ENCODE measurements at places on chromosomes 4 and X.

DNA sequence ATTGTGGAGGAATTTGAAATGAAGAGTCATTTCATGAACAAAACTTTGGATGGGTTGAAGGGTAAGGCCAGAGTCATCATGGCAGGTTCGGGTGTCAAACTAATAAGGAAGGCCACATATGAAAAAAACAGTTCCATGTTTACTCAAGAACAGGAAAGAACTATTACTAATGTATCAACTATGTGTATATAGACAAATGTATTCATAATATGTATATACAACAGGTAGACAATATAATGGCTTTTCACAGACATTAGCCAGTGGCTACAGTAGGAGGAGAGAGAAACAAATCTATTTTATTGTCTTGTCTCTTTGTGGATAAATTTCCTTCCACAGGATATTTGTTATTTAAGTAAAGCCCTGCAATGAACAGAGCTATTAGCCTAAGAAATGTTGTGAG lies 101.1 kb downstream of the CBLL2 start:
- ATAC-seq, result no peak

GRCh38 chr4:41177016-41177415 lies 37.3 kb downstream of the APBB2 start:
- ATAC-seq, result peak; percentile 42

DNA sequence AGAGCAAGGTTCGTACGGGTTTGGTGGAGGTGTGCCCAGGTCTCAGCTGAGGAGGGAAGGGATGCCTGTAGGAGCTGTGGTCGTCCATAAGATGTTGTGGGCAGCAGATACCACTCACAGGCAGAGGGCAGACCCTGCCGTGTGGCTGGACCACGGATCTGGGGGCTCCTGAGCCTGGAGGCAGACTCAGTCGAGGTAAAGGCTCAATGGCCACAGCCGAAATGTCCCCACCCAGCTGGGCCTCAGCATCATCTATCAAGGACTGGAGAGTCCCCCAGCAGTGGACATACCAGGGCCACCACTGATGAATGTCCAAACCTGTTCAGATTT lies 98.5 kb downstream of the DHRSX start:
- no peak for ATAC-seq

DNA sequence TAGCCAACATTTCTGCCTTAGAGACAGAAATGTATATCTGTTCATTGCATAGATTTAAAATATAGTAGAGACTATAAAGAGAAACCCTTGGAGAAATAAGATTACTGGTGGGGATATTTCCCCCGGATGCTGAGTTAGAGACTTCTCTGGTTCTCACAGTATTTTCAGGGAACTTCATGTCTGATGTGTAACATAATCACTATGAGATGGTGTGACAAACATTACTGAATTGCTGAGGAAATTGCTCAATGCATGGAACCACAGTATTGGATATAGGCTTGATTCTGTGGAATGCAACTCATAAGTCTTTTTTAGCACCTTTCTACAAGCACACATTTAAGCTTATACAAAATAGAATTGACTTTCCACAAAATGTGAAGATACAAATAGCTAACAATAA lies 152.7 kb downstream of the SOWAHB start:
- no peak for ATAC-seq

GRCh38 chr4:59571805-59572430 lies 1628.2 kb upstream of the ADGRL3 start:
- ATAC-seq, result no peak

- no peak for ATAC-seq
These were observed 39.2 kb downstream of the AFAP1 start for GRCh38 chr4:7900334-7900909.

GRCh38 chrX:103254171-103254824 lies 657 bp downstream of the TCEAL8 start:
- ATAC-seq, result peak; percentile 35

DNA sequence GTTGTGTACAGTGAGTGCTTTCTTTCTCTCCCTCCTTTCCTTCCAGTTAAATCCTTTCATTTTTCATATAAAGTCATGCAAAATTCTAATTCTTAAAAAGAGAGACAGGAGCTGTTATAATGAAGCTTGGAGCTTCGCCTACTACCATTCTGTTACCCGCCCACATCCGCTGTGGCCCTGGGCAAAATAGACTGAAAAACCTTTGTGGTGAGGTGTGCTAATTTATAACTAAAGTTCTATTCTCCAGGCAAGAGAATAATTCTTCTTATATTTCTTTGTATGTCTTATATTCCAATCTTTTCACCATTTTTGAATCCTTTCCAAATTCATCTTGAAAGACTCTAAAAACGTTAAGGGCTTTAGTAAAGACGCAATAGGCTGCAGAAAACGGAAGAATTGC lies 7.0 kb downstream of the QRFPR start:
- ATAC-seq, result no peak

DNA sequence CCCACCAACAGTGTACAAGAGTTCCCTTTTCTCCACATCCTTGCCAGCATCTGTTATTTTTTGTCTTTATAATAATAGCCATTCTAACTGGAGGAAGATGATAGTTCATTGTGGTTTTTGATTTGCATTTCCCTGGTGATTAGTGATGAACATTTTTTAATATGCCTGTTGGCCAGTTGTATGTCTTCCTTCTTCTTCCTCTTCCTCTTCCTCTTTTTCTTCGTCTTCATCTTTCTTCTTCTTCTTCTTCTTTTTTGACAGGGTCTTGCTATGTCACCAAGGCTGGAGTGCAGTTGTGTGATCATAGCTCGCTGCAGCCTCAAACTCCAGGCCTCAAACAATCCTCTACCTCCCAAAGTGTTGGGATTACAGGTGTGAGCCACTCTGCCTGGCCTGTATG lies 87.4 kb downstream of the CCDC160 start:
- ATAC-seq, result no peak

DNA sequence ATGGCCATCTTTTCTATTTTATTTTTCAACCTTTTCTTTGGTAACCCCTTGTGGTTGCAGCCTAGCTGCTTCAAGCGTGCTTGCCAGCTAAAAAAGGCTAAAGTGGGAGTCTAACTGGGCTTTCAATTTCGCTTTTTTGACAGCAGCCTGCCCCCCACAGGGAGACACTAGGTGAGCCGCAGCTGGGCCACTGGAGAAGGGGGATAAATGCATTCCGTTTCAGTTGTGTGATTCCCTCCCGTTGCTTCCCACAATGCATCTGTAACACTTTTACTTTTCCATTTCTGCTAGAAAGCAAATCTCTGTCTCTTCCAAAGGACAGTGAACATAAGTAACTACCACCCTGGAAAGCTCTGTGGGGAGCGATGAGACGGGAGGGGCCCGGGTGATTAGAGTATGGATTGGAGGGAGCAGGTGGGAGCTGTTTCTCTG lies 86.3 kb upstream of the RAPGEF2 start:
- ATAC-seq, result no peak

DNA sequence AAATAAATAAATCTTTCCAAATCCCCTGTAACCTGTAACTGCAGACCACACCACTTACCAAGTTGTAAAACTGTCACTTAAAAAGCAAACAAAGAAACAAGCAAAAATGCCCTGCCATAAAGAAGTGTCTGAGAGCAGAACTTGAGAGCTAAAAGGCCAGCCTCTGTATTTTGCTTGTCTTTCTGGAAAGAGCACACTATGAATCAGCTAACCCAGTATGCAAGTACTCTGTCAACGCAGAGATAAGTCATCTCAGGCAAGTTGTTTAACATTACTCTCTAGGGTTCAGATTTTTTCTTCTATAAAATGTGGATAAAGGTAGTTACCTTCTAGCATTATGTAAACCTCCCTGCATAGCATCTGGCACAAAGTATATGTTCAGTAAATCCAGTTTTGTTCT lies 134.8 kb downstream of the HS3ST1 start:
- no peak for ATAC-seq

DNA sequence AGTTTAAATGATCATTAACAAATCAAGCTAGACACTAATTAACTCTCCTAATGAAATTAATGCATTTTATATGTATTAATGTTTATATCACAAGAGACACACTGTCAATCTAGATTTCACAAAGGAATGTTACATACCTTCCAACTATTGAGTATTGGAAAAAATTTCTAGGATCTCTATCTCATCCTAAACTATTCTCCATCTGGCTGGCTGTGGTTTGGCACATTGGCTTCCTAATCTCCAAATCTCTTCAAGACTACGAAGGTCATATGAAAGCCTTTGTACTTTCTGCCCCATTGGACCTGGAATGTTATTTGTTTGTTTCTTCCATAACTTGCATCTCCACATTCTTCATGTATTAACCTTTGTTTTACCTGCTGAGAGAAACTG lies 1160.0 kb downstream of the ADGRL3 start:
- ATAC-seq, result no peak

GRCh38 chr4:3232001-3232400 lies 17.0 kb upstream of the MSANTD1 start:
- ATAC-seq, result no peak

GRCh38 chrX:154436983-154437752 lies at the start of gene GDI1:
Gene GDI1, plus strand, starts transcription at chrX:154437154. Its CDS starts 101 bp downstream, at chrX:154437255.
- ATAC-seq, result peak; percentile 74

GRCh38 chrX:97666890-97667289 lies 783.2 kb downstream of the RPA4 start:
- no peak for ATAC-seq

GRCh38 chr4:128307123-128307571 lies 19.5 kb upstream of the PGRMC2 start:
- no peak for ATAC-seq

GRCh38 chr4:110132816-110133719 lies 65.3 kb downstream of the ELOVL6 start:
- no peak for ATAC-seq

DNA sequence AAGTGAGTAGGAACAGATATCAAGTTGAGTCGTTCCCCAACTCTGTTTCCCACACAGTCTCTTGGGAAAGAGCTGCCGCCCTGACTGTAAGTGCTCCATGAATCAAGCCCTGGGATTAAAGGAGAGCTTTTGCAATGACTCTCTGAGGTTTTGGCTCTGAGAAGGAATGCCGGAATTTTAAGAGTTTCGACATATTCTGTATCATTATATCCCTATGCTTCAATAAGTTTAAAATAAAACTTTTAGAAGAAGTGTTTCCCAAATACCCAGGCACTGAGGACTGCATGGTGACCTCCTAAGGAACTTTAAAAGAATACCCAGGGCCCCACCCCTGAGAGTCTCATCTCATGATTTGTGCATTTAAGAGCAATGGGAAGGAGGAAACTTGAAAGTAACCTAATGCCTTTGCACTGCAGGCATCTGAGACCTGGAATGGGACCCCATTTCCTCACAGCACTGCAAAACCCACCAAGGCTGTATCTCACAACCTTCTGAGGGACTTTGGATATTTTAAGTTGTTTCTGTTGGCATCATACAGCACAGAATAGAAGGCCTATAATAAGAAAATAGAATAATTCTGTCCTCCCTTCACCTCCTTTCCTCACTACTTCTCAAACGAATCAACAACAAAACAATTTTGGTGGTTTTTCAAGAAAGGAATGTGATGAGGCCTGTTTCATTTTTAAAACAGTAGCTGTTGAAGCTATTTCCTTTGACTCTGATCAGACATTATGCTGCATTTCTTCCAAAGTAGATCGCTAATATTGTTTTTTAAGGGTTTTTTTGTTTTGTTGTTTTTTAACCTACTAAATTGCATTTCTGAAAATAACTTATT lies 121.2 kb downstream of the GASK1B start:
- ATAC-seq, result peak; percentile 86

GRCh38 chrX:110992611-110993010 lies 103.4 kb upstream of the PAK3 start:
- no peak for ATAC-seq

DNA sequence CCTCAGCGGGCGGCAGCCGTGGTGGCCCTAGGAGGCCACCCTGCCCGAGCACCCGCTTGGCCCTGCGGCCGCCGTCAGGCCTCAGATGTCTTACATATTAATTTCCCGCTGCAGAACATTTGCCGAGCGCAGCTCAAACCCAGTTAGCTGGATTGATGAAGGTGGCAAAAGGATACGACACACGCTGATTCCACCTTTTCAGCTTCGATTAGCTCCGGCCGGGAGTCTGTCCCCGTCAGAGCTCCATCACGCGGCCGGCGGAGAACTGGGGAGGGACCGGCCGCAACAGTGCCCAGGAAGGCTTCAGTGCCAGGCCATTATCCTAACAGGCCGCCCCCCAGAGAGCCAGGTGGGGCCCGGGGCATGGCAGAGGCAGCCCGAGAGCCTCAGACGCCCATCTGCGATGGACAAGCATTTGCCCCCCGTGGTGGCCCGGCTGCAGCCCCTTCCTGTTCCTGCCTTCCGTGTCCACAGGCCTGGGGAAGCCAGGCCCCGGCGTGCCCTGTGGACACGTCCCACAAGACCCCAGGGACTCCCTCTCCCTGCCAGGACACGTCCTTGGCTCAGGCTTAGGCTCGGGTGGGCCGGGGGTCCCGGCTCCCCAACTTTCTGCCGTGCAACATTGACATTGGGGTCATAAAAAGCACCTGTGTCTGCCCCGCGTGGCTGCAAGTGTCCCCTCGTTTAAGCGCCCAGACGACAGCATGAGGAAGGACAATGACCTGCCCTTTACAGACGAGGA lies 133.8 kb upstream of the NKX1-1 start:
- ATAC-seq, result no peak

GRCh38 chr4:28287831-28288233 lies 1427.2 kb downstream of the STIM2 start:
- peak; percentile 67 for ATAC-seq

GRCh38 chrX:24448762-24449250 lies 16.3 kb upstream of the PDK3 start:
- ATAC-seq, result no peak

DNA sequence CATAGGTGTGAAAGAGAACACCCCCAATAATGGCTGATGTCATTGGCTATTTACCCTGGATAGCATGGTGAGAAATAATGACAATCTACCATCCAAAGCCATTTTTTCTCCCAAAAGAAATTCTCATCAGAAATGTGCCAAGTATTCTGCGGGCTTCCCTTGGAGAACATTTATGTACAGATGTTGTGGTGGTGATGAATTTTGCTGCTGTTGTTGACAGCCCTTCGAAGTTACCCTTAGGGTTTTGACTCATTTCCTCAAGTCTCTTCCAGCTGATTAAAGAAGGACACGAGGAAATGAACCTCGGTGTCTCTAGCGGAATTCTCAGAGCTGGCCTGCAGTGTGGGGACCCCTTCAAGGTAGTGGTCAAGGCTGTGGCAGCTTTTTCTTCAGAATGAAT lies 3.4 kb downstream of the KIT start:
- ATAC-seq, result no peak

- no peak for ATAC-seq
These were observed 19.3 kb downstream of the EPHA5 start for GRCh38 chr4:65651031-65651430.

DNA sequence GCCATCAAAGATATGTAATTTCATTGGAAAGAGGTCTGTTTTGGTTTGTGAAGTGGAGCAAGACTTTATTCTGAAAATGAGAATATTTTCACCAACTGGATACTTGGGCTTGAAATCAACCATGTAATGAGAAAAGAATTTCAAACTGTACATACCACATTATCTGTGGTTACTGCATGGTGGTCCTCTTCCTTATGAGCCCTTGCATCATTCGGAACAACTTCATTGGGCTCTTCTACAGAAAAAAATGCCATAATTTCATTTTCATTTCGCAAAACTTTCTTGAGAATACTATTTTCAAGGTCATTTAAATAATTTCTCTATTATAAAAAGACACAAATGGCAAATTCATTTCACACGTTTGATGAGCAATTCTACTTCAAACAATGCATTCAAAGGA lies 148.6 kb upstream of the RPS6KA6 start:
- no peak for ATAC-seq
